ENCODE measurements at places on chromosomes 7 and 10.

DNA sequence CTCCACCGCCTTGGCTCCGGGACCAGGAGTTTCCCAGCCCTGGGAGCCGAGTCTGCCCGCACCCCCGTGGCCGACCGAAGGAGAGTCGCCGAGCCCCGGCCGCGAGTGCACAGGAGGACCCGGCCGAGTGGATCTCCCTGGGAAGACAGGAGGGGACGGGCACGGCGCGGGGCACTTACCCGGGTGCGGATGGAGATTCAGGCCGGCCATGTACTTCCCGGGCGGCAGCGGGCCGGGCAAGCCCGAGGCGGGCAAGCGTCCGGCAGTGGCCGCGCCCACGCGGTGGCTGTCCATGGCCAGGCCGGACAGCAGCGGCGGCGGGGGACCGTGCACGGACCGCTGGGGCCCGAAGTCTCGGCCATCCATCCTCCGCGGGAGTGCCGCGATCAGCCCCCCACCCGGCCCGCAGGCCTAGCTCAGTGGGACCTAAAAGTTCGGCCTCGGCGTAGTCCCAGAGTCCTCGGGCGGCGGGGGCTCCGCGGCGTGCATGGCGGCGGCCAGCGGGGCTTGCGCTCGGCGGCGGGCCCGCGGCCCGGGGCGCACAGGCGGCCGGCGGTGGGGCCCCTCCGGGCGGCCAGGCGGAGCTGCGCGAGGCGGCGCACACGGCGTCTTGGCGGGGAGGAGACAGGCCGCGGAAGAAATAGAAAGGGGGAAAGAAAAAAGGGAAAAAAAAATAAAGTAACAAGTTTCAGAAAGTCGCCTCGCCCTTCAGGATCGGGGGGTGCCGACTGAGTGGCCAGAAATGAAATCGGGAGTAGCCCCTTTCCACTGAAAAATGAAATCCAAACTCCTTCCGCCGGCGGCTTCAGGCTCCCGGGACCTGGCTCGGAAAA is 2.5 kb downstream of the TNRC18 start:
- DNase-seq = no peak

DNA sequence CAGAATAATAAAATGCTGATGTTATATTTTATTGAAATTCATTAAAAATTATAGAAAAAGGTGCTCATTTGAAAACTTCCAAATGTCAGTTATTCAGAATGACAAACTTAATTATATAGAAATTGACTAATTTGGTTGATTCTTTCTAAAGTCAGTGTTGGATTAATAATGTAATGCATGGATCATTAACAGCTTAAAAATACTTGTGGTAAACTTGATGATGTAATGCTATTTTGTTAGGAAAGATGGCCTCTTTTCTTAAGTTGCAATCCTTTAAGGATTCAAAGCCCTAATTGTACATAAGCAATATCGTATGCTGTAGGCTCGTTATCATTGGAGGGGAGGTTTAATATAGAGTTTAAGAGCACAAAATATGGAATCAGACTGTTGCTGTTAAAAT is 141.2 kb downstream of the ZEB1 start:
- DNase-seq = no peak

DNA sequence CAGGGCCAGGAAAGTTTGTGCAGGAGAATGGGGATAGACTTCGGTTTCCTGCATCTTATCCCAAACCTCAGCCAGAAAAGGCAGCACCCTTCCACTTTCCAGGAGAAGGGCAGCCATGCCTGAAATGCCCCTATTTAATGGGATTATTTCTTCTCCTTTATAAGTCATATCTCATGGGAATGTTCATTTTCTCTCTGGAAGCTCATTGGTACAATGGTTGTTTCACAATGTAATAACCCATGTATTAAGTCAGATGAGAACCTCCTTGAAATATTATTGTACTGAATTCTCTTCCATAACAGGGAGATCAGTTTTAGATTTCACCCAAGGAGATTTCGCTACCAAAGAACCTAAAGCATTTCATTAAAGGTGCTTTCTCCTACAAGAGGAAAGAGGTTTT is 457.5 kb downstream of the KCNMA1 start:
- DNase-seq = no peak

DNA sequence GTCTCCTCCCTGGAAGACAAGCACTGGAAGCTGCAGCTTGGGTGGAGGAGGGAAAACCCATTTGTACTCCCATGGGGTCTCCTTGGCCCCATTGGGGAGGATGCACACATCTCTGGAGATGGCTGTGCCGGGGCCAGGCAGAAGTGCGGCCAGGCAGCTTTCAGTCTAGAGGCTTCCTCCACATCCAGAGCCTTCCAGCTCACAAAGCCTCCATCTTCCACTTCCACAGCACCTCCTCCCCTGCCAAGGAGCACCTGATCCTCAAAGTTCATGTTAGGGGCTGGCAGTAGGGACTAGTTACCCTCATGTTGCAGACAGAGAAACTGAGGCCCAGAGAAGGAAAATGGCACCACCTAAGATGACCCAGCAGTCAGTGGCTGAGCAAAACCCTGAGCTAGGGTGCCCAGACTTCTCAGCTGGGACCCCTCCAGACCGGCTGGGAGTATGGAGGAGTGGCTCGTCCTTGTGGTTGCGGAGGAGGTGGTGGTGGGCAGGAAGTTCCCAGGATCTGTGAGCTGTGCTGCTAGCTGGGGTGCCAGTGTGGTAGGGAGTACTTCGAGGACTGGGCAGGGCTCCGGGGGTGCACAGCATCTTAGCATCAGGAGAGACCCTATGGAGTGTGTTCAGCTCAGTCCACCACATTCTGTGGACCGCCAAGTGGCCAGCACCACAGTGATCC is 44.2 kb downstream of the ADCYAP1R1 start:
- DNase-seq = no peak

GRCh38 chr10:71136036-71136721 is 76.2 kb upstream of the UNC5B start:
- DNase-seq = no peak

GRCh38 chr7:44775383-44776107 is 20.9 kb upstream of the PPIA start:
- DNase-seq = no peak

DNA sequence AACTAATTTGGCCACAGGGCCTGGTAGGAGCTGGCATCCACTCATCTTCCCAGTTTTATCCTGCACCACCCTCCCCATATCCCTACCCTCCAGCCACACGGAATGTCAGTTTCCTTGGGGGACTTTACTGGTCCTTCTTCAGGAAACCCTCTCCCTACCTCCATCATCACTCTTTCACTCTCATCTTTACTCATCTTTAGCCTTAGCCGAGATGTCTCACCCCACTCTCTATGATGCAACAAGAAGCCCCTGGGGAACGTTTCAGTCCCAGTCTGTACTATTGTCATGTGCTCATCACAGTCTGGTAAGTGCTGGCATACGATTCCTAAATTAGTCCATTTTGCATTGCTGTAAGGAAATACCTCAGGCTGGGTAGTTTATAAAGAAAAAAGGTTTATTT is 34.9 kb upstream of the TMEM248 start:
- DNase-seq = no peak

- no peak for DNase-seq
Measured at GRCh38 chr7:8210845-8211724, 50.9 kb downstream of the ICA1 start.

Measured in stimulated activated CD4-positive, alpha-beta T cell treated with anti-CD3 and anti-CD28 coated beads, Interleukin-4, amount 100 ng/mL, for 1 hour (primary cell).